ENCODE measurements at places on chromosomes 1 and 21.

- no peak for DNase-seq
These were observed 665.5 kb downstream of the PTPRU start for GRCh38 chr1:29901624-29902325.

DNA sequence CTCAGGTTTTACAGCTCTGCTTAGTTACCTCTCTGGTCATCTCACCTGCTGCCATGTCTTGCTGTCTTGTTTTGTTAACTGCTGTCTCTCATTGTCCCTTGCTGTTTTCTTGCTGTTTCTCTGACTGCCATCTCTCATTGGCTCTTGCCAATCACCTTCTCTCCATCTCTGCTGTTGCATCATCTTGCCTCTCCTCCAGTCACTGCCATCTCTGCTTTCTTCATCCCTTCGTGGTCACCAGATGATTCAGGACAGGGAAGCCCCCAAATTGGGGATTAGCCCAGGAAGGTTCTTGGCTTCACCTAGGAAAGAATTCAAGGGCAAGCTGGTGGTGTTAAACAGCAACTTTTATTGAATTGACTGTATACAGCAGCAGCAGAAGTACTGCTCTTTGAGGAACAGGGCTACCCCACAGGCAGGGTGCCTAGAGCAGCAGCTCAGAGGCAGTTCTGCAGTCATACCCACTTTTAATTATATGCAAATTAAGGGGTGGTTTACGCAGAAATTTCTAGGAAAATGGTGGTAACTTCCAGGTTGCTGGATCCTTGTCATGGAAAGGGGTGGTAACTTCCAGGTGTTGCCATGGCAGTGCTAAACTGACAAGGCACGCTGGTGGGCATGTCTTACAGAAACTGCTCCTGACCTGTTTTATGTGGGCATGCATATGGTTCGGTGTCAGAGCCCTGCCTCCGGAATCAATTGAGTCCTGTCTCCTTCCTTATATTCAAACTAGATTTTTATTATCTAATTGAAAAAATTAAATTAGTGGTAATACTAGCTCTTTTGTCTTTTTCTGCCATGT is 33.4 kb downstream of the SUCO start:
- DNase-seq: no peak

DNA sequence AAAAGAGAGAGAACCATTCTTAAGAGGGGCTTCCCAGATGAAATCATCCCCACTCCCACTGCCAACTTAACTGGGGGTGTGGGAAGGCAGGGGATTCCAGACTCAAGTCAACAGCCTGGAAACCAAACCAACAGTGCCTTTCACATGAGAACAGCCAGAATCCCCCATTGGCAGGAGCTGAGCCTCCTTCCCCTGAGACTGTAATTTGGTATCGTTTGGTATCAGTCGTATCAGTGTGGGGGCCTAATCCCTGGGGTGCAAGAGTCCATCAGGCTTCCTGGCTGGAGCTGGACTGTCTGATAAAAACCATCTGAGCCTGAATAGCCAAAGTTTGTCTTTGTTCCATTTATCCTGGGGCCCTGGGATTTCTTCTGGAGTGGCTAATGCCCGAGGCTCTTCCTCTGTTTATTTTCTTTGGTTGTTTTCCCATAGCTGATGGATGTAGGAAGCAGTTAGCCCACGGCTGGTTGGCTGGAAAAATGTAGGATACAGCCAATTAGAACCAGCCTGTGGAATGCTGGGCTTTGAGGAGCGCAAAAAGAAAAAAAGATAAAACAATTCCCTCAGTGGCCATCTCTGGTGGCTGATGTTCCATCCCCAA is 84.6 kb downstream of the LAMC2 start:
- DNase-seq: no peak

GRCh38 chr1:223421676-223422075 is 28.5 kb downstream of the CCDC185 start:
- no peak for DNase-seq

GRCh38 chr1:246043556-246043955 is 463.5 kb downstream of the SMYD3 start:
- DNase-seq: no peak

- DNase-seq: no peak
These were observed 272.4 kb downstream of the DUSP10 start for GRCh38 chr1:221469476-221469875.

DNA sequence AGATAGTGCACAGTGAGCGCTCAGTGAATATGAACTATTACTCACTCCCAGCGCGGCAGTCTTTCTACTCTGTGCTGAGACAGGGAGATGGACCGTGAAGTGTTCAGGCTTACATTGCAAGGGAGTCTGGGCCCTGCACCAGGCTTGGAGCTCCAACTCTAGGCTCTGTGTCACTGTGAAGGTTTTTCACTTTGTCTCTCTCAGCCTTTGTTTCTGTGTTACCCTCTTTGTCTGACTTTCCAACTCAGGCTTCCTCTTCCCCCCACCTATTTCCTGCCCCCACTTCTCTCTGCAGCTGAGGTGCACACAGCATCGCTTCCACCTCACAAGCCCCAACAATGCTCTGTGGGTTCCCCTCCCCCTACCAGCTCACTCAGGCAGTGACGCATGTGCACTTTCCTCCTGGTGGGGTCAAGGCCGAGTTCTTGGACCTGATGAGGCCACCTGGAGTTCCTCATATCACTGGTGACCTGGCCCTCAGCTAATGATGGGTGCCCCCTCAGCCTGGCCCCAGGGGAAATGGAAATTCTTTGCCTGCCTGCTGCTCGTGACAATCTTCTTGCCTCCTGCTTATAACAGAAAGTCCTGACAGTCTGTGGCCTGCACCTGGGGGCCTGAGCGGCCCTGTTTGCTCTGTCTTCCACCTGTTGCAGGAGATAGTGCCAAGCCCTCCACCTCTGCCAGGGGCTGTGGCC is 1.1 kb upstream of the LCK start:
- DNase-seq: no peak

DNA sequence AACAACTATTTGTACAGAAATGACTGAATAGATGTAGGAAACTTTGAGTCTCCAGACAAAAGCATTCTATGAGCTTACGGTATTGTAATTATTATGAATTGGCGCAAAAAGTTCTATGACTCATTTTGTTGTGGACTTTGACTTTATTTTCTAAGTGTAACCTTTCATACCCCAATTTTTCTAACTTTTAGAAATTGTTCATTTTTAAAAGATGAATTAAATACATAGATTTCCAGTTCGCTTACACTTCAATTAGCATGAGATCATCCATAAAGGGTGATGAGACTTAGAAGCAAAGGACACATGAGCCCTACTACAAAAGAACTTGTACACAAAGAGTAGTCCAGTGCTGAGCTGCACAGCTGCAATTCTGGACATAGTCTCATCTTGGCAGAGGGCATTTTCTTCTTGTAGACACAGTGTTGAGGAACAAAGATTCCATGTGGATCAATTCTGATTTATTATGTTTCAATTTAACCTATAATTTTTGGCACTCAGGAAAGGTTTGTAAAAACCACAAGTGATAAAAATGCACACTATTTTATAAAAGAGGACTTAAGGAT is 431.1 kb downstream of the LRRIQ3 start:
- no peak for DNase-seq

DNA sequence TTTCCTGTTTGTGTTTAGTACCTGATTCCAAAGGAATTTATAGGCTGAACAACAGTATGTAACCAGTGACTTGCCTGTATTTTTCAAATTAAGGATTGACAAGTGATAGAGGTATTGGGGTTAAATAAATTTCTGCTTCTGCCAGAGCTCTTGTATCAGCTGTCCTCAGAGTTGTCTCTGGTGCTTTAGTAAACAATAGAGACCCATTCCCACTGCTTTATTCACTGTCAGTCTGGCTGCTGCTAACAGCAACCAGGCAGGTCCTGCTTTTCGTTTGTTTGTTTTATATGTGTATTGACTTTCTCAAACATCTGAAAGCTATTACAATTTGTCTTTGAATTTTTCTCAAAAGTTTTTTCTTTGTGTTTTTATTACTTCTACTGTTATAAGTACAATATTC is 76.1 kb downstream of the OLFM3 start:
- no peak for DNase-seq

DNA sequence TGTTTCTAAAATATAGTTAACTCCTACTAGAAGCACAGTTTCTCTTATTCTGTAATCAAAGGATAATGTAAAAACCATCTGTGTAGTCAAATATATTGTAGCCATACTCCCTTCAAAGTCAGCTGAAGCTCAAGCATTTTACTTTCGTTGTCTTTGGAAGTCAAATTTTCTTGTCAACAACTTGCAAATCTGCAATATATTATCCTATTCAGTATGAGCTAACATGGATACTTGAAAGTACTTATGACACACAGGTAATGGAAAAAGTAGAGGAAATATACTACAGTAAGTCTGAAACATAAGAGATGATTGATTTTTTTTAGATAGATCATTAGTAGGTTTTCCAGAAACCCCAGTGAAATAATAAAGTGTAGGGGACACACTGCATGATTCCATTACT is 121.5 kb downstream of the COL24A1 start:
- no peak for DNase-seq

DNA sequence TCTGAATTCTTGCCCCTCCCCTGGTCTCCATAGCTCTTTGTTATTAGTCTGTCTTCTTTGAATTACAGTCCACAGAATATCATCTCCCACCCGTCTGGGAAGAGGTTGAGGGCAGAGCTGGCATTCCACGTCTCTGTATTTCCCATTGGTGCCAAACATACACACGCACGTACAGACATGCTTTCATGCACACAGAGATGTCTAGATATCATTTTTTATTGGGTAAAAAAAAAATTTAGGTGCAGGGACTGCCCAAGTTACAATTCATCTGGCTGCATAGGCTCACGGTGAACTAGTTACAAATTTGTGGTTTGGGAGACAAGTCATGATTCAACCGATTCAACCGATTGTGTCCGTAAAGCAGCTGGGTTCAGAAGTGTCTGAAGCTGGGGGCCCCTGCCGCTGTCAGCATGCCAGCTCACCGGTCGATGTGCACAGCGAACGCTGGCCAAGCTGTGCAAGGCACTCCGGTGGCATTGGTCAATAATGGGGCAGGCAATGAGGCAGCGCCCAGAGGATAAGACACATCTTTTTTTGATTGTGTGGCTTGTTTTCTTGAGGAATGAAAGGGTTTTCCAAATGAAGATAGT is 73.7 kb downstream of the KCNN3 start:
- peak; percentile 24 for DNase-seq

GRCh38 chr1:155206891-155207805 is 549 bp downstream of the THBS3 start:
- no peak for DNase-seq

- no peak for DNase-seq
These were observed 162.8 kb downstream of the FASLG start for GRCh38 chr1:172821609-172822274.

DNA sequence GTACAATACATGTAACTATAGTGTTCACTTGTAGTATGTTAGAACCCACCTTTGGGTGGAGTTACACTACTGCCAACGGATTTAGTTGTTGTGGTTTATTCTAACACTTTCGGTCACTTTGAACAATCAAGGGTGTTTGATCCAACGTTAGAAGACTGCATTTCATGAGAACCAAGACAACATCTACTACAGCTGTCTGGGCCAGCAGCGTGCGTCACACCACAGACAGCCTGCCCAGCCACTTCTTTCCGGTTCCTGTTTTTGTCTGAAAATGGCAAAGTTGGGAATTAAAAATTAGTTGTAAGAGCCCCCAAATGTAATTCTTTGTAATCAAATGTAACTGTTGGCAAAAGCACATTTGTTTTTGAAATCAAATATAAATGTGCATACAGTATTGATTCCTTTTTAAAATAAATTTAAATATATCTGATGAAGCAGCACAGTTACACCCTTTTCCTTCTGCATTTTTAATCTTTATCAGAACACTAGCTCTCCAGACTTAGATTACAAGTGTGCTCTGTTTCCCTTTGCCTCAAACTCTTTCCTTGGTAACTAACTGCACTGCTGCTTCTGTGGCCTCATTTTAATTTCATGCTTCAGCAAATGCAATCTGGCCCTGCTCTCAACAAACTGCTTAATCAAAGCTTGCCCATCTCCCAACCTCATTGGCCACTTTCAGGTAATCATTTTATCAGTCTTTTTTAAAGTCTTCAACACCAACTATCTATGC is 86.6 kb upstream of the DPH5 start:
- DNase-seq: no peak

DNA sequence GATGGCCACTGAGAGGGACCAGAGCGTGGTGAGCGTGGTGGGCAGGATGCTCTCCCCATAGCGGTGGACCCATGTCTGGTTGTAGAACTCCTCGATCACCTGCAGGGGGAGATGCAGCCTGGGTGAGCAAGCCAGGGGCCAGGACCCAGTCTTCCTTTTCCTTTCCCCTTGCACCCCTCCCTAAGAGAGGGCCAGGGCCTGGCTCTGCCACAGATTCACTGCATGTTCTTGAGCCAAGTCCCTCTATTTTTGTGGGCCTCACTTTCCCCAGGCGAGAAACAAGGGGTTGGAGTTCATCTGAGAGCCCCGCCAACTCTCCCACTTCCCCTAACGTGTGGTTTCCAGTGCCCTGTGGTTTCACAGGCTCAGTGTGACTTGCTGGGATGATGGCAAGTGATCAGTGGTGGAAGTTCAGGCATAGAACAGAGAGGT is 27.5 kb downstream of the SLC2A1 start:
- no peak for DNase-seq

DNA sequence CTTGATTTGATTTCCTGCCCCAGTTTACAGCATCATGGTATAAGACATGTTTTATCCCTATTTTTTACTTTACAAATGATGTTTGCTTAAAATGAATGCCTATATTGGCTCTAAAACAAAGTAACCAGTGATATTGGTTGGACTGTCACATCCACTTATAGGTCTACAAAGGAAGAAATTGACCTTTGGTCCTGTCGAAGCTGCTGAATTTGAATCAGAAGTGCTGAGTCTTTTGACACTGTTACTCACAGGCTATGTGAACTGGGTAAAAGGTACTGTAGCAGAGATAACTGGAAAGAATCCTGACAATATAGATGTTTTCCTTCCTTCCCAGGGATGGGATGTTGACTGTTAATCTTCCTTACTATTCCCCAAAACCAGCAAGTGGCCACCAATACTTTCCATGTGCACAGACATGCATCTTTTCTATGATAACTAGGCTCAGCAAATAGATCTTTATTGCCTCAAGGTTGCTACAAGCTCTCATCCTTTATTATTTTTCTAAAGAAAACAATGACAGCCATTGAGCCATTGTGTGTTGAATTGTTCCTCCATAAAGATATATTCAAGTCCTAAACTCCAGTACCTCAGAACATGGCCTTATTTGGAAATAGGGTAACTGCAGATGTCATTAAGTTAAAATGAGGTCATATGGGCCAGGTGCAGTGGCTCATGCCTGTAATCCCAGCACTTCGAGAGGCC is 175.9 kb upstream of the NR5A2 start:
- no peak for DNase-seq

- DNase-seq: no peak
These were observed 155.6 kb upstream of the ZNF648 start for GRCh38 chr1:182217071-182217470.

GRCh38 chr1:178528953-178529335 is 16.0 kb downstream of the TEX35 start:
- no peak for DNase-seq

Measured in epithelial cell of prostate (primary cell).